ENCODE measurements at places on chromosomes 7 and 10.

DNA sequence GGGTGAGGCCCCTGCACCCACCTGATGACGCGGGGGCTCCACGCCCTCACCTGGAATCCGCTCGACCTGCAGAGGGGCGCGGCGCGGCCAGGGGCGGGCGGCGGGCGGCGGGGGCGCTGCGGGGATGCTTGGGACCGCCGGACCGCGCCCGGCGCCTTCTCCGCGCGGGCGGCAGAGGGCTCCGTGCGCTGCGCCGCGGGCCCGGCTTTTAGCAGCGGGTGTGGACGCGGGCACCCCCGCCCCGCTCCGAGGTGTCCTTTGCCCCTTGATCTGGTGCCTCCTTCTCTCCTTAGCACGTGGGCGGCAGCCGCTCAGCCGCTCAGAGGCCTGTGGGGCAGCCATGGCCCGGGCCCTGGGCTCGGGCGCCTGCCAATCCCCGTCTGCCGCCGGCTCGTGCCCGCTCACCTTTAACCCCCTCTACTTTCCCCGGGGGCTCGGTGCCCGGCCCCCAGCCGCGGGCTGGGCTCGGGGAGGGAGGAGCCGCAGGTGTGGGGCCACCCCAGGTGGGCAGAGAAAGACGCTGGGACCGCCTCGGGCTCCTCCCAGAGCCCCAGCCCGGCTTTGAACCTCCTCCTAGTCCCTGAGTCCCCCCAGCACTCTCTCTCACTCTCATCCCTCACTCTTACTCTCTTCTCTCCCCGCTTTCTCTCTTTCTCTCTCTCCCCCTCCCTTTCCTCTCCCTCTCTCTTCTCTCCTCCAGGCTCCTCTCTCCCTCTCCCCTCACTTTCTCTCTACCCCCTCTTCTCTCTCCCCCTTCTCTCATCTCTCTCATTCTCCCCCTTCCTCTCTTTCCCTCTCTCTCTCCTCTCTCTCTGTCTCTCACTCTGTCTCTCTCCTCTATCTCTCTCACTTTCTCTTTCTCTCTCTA lies 19.7 kb upstream of the VPS37D start:
- peak; percentile 35 for DNase-seq

DNA sequence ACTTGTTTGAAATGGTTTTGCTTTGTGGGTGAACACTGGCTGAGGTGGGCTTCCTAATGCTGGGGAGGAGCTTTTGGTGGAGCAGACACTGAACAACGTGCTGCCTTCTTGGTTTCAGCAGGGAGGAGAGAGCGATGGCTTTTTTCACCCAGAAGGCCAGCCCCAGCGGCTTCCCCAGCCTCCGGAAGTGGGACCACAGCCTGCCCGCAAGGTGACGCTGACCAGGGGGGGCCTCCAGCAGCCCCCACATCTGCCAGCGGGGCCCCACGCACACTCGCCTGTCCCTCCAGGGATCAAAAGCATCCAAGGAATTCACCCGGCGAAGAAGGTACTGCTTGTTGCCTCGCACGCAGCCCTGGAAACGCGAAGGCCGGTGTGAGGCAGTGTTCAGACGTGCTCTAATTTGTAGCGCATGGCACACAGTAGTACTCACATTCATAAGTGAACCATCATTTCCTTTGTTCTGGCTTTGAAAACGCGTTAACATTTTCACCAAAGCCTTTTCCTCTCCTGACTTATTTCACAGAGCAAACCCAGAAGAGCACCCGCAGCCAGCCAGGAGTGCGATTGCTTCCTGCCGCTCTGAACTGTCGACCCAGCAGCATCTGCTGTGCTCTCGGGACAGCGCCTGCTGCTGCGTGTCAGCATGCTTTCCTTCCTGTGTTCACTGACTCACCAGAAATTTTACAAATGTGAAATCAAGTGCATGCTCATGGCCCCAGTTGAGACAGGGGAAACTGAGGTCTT lies 48.4 kb downstream of the SHH start:
- DNase-seq = peak; percentile 55

DNA sequence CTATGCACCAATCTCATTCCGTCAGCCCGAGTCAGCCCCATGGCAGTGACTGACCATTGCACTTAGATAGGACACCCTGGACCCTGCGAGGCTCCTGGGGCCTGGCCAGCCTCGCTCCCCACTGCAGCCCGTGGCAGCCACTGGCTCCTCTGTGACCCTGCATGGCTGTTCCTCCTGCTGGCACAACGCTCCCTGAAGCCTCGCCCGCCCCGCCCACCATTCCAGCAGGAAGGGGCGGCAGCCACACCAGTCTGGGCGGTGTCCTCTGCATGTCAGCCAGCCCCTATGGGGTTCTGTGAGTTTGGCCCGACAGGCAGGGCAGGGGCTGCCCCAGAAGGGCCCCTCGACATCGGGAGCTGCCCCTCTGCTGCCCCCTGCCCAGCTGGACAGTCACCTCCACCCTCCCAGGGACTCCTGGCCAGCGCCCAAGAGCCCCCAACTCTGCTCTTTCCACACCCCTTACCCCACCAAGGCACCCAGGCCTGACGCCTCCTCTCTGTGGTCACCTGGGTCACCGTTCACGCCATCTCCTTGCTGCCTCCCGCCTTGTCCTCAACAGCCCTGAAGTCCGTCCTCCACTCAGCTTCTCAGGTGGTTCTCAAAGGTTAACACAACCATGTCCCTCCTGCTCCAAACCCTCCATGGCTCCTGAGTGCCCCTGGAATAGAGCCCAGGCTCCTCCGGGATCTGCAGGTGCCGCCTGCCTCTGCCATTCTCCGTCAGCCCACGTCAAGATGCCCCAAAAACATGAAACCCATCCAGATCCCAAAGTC lies 103.5 kb downstream of the MICALL2 start:
- DNase-seq = peak; percentile 12

DNA sequence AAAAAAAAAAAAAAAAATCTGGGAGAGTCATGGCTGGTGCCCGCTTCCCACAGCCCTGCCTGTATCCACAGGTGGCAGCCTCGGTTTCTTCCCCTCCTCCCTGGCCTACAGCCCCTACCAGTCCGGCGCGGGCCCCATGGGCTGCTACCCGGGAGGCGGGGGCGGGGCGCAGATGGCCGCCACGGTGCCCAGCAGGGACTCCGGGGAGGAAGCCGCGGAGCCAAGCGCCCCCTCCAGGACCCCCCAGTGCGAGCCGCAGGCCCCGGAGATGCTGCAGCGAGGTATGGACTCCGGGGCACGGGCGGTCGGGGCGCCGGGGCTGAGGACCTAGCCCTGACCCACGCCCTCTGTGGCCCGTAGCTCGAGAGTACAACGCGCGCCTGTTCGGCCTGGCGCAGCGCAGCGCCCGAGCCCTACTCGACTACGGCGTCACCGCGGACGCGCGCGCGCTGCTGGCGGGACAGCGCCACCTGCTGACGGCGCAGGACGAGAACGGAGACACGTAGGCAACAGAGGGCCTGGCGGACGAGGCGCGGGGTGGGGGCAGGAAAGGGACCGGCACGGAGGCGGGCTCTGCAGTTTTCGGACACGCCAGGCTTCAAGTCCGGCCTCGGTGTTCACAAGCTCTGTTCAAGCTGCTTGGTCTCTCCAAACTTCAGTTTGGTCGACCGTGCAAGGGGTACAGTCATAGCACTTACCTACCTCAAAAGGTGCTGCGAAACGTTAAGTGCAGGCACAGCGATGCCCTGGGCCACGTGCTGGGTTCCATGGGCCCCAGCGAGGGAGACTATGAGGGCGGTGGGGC lies 3.9 kb downstream of the NFKB2 start:
- DNase-seq = peak; percentile 96

- no peak for DNase-seq
Measured at GRCh38 chr10:35335133-35336083, 901 bp upstream of the CCNY start.

- no peak for DNase-seq
Measured at GRCh38 chr7:95690367-95690947, 81.9 kb upstream of the DYNC1I1 start.

DNA sequence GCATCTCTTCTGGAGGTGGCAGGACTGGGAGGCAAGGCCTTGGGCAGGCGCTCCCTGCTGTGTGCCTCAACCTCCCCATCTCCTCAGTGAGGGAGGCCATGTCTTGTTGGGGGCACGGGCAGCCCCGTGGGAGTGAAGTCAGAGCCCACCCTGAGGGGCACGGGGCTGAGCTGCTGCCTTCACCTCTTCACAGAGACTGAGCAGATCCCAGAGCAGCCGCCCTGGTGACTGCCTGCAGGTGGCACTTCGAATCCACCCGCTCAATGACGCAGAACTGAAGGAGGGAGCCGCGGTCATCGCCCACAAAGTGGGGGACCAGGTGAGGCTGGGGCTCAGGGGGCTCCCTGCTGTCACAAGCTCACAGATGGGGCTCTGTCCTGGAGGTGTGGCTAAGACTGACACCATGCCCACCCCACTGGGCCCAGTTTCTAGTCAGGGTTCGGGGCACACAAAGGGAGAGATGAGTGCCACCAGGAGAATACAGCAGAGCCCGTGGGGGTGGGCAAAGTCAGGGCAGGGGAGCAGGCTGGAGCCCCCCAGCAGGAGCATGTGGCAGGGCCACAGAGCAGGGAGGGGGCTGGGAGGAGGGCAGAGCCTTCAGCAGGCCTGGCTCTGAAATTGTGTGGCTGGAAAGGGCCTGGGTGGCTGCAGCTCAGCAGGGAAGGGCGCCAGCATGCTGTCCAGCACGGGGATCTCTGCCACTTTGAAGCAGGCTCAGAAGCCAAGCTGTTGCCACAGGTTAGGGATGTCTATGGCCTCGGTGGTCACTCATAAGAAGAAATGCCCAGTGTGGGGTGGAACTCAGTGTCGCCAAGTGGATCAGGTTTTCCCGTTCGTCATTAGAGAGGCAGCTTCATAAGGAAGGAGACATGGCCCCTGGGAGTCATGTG lies 18.8 kb upstream of the CHST12 start:
- no peak for DNase-seq

DNA sequence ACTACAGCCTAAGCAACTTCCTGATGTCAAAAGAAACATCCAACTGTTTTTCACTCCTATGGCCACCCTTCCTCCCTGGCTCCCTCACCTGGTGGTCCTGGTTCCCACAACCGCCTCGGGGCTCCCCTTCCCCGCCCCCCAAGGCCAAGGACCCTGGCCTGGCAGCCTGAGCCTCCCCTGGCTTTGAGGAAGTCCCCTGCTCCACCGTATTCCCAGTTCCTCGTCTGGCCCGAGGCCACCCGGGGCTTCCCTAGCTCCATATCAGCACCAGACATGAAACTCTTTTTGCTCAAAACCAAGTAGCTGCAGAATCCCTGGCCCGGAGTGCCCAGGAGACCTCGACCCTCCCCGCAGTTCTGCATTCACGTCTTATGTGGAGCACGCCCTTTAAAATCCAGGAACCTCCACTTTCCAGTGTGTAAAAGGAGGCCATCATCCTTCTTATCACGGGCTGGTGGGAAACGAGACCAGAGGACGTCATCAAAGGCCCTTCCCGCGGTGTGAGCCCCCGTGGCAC lies 82.9 kb downstream of the PRKAG2 start:
- DNase-seq = no peak

DNA sequence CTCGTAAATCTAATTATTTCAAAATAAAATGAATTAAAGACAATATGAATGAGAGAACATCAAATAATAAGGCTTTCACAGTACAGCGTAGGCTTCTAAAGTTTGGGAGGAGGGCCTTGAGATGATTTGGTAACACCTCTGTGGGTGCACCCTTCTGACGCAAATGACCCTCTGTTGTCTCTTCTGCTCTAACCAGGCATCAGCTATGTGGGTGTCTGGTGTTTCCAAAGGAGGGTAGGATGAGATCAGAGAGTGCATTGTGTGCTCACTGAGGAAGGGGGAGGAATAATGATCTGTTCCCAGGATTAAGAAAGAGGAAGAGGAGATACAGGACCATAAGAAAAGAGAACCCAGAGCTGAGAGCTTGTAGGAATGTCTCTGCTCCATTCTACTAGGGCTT lies 420.4 kb downstream of the SDK1 start:
- no peak for DNase-seq

GRCh38 chr7:22776964-22777363 lies 45.7 kb downstream of the TOMM7 start:
- no peak for DNase-seq

DNA sequence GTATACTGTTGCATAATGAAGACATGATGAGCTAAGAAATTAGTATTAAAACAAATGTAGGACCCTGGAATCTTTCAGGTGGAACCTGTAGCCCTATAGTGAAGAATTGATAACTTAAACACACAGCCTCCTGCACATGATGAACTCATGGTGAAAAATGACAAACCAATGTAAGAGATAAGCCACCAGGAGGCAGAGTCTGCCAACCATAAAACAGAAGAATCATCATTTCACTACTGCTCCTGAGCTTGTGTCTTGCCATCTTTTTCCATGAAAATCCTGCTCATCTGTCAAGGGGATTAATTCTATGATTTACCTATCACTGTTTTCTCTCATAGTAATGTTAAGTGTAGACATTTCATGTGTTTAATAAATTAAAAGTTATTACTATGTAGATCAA lies 363.9 kb downstream of the MALRD1 start:
- DNase-seq = no peak

GRCh38 chr7:82678259-82678658 lies 234.7 kb upstream of the CACNA2D1 start:
- no peak for DNase-seq

- no peak for DNase-seq
Measured at GRCh38 chr7:96624954-96625353, 84.7 kb downstream of the SEM1 start.

DNA sequence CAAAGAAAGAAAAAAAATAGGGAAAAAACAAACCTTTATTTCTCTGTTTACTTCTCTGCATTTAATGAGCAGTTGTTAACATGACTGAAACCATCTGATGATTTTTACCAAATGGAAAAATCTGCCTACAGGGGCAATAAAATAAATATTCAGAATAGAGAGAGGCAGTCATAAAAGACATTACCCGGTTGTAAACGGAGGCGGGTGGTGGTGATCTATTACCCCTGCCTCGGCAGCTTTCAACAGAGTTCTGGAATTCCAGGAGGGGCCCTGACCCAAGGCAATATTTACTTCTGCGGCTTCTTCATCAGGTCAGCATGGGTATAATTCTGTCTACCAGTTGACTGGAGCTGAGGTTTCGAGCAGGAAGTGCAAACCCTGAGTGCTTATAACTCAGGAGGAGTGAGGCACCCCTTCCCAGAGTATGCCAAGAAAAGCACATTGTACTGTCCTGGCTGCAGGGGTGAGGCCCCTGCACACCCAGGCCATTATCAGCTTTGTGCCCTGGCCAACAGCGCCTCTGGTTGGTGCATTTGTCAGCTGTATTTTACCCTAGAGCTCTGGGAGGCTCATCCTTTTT lies 8.2 kb upstream of the CXCL12 start:
- DNase-seq = no peak

DNA sequence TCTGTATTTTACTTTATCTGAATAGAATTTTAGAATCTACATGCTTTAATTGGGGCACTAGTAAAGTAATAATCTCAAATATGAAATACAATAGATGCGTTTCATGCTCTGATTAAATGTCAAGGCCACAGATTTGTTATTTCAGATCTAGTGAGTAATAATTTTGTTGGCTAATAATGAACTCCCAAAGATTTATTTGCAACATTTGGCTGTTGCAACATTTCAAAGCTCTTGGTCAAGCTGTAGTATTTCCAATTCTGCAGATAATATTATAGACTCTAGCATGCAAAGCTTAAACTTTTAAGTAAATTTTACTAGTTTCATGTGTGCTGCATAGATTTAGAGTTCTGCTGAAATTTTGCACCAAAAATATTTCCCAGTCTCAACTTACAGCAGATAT lies 16.7 kb downstream of the LRRN3 start:
- no peak for DNase-seq

Measured in left ventricle myocardium superior (tissue), 1 donor.